Fibroblast of skin of scalp (primary cell): ENCODE measurements at places on chromosomes 7 and 10.

DNA sequence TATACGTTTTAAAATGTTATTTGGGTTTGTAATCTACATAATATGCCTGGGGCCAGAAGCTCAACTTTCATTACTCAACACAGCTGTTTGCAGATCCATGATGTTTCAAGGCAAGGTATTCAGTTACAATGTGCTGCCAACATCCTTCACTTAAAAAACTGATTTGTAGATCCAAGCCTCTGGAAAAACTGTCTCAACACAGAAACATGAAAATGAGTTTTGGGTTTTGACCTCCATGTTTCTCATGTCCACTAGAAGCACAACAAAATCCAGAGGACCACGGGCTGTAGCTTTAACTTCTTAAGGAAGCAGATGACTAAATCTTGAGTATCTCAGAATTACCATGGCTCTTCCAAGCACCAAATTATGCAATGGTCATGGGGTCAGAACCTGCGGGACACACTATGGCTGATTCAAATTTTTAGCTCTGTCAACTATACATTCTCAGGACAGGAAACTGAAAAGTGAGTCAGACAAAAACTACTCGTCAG, 247.1 kb upstream of the GRB10 start:
- peak; percentile 83 for DNase-seq

GRCh38 chr7:105975770-105976417, 12.8 kb downstream of the CDHR3 start:
- peak; percentile 83 for DNase-seq

- no peak for DNase-seq
Measured at GRCh38 chr7:26193432-26194207, 6.9 kb downstream of the HNRNPA2B1 start.

GRCh38 chr7:143299840-143300239, 11.7 kb downstream of the CASP2 start:
- DNase-seq = no peak

DNA sequence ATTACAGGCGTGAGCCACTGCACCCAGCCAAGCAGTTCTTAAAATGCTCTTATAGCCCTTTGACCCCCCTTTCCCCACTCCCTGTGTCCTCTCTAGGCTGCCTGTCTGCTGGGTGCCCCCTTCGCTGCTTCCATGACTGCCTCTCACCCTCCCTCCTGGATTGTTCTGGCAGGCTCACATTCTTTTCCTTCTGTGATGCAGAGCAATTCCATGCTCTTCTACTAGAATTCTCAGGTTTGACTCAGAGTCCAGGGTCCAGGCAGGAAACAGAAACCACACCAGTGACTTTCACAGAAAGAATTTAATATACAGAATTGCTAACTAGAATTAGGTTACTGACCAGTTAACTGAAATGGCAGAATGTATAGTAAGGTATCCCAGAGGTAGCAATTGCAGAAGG, 244.8 kb downstream of the BAMBI start:
- peak; percentile 76 for DNase-seq

GRCh38 chr10:108787932-108788331, 1135.4 kb downstream of the XPNPEP1 start:
- peak; percentile 38 for DNase-seq

DNA sequence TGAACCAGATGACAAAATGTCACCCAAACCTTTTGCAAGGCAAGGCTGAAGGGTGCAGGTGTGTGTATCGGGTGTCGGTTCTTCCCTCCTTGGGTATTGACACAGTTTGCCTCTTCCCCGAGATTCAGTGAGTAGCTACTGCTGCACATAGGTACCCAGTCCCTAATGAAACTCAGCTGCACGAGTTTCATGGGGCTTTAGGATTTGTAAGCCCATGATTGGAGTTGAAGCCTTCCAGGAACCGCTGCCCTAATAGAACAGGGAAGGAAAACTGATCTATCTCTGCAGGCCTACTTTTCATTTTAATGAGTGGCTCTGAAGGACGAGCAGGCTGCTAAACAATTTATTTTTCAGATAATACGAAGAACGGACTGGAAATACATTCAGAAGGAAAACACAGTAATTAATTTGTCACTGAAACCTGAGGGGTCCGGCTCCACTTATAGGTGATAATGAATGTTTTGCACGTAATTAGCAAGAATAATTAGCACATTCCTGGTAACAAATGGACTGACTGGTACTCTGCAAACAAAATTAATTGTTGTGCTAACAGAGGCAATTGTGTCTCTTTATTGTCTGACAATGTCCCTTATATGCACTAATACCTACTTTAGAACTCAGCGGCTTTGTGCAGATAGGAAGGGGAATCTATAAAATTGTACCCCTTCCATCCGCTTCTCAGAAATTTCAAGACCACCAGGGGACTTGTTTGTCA, 49.6 kb upstream of the FZD8 start:
- no peak for DNase-seq
